ENCODE measurements at places on chromosomes 7 and 10.

- DNase-seq, result no peak
These were observed 276.3 kb downstream of the GPR37 start for GRCh38 chr7:124489082-124489819.

GRCh38 chr7:6169805-6170520 lies 102.5 kb downstream of the CYTH3 start:
- no peak for DNase-seq

- DNase-seq, result no peak
These were observed 55.7 kb downstream of the TPK1 start for GRCh38 chr7:144780071-144780608.

DNA sequence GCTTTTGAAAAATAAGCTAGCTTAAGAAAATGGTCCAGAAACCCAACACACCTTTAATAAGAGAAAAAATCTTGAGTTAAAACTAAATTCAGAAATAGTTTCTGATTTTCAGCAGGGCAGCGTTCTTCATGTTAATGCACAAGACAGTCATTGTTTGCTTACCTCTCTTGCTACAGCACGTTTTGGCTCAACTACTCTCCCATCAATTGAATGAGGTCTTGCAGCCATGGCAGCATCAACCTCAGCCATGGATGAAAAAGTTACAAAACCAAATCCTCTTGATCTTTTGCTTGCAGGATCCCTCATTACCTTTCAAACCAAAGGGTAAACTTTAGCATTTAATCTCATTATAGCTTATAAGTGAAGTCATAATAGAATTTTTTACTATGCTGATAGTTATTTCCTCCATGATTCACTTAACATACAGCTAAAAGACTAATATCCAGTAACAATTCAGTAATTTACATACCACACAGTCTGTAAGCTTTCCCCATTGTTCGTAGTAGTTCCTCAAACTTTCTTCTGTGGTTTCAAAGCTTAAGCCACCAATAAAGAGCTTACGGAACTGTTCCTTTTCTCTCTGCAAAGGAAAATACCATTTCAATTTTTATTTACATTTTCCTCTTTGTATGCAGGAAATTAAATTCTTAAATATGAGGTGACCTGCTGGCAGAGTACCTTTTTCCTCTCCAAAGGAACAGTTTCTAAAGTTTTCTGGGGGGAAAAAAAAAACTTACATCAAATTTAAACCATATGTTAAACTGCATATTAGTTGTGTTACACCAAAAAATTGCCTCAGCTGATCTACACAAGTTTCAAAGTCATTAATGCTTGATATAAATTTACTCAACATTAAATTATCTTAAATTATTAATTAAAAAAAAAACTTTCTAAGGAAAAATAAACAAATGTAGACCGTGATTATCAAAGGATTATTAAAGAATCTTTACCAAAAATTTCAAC lies 3.1 kb downstream of the HNRNPA2B1 start:
- DNase-seq, result no peak

DNA sequence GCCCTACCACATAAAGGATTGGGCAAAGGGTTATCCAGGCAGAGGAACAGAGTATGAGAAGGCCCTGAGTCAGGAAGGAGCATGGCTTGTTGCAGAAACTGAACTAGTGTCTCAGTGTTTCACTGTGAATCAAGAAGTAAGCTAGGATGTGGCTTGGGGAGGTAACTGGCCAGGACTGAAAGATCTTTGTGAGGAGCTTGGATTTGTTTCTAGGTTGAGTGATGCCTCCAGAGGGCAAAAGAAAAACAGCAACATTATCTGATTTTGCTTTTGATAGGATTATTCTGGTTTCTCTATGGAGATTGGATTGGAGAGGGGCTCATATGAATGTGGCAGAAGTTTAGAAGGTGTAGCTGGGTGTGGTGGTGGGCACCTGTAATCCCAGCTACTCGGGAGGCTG lies 137.9 kb upstream of the HDAC9 start:
- DNase-seq, result no peak

DNA sequence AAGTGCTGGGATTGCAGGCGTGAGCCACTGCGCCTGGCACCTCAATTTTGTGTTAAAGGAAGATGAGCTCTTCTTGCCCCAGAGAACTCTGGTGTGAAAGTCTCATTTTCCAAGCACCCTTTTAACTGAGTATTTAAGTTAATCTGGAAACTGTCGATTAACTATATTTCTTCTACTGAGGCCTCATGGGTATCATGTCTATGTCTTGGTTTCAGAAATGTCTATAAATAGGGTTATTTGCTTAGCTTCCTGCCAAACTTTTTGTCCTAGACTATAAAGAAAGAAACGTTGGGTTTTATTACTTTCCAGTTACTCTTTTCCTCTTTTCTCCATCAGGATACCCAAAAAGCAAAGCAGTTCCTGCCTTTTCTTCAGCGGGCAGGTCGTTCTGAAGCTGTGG lies 102.4 kb downstream of the LRRC4 start:
- DNase-seq, result no peak

- no peak for DNase-seq
These were observed 85.1 kb downstream of the HIPK2 start for GRCh38 chr7:139692723-139693122.

- DNase-seq, result no peak
These were observed 14.5 kb upstream of the GPR146 start for GRCh38 chr7:1029637-1030443.

Data from GM19239 (cell line).